ENCODE measurements at places on chromosomes 6 and 20.

- DNase-seq, result no peak
These were observed 667 bp downstream of the STX11 start for GRCh38 chr6:144150710-144151657.

DNA sequence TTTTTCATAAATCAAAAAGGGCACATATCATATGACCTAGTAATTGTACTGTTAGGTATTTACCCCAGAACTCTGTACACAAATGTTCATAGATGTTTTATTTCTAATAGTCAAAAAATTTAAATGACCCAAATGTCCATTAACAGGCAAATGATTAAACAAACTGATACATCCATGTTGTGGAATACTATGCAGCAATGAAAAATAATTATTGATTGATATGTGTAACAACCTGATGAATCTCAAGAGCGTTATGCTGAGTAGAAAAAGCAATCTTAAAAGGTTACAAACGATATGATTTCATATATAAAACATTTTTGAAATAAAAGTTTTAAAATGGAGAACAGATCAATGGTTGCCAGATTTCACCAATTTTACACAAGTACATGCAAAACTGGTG is 18.1 kb downstream of the HTR1B start:
- no peak for DNase-seq

DNA sequence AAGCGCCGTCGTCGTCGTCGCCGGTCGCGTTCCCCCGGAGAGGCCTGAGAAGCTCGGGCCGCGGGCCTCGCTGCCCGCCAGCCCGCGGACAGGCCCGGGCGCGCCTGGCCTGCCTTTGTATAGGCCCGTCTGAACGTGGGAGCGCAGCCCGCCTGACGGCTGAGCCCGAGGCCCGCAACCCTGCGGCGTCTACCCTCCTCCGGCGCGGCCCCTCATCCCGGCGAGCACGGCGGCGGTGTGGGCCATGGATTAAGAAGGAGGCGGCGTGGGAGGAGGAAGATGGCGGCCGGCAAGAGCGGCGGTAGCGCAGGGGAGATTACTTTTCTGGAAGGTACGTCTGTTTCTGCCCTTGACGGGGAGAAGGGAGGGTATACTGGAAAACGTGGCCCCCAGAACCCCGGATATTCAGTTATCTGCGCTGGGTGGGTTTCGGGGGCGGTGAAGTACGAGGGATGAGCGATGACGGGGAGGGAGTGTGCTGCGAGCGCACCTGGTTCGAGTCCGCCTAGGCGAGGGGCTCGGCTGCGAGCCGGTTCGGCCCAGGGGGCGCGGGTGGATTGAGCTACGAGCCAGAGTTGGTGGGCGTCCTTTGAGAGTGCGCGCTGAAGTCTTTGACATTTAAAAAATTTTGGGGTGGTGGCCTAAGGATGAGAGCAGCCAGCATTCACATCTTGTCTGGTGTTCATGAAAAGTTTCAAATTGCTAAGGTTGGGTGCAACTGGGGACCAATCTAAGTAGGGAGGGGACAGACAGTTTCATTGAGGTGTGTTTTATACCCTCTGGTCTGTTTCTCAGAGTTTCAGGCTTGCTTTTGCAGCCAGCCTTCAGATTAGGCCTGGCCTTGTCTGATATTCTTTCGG is 796 bp downstream of the SENP6 start:
- no peak for DNase-seq

GRCh38 chr6:89989742-89990141 is 95.5 kb downstream of the GJA10 start:
- no peak for DNase-seq

GRCh38 chr6:25942561-25943147 is 12.2 kb upstream of the SLC17A2 start:
- DNase-seq, result no peak

GRCh38 chr20:32986331-32986966 is 17.8 kb downstream of the SUN5 start:
- DNase-seq, result no peak

DNA sequence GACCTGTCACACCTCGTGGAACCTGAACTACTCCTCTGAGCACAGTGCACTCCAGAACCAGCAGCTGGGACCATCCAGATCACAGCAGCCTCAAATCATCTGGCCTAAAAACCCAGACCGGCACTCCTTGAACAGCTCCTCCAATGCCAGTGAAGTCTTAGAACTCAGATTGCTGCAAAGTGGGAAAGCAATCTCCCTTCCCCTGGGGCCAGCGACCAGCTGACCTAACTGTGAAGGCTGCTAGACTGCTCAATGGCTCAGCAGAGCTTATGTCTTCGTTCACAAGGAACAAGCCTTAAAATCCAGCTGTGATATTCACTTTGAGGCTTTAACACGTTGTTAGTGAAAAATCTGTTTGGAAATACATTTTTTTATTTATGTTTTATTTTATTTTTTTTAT is 243.2 kb downstream of the ANKRD60 start:
- no peak for DNase-seq

DNA sequence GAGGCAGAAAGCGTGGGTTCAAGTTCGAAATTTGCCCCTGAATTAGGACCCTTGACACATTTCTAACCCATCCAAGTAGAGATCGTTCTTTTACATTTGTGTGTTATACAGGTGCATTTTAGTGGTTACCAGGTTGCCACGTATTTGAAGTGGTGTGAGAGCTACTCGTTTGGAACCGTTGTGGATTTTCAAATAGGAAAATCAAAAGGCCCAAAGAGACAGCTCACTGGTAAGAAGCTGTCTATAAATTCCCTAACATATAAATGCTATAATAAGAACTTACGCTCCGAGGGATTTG is 1.6 kb upstream of the REV3L start:
- DNase-seq, result no peak

DNA sequence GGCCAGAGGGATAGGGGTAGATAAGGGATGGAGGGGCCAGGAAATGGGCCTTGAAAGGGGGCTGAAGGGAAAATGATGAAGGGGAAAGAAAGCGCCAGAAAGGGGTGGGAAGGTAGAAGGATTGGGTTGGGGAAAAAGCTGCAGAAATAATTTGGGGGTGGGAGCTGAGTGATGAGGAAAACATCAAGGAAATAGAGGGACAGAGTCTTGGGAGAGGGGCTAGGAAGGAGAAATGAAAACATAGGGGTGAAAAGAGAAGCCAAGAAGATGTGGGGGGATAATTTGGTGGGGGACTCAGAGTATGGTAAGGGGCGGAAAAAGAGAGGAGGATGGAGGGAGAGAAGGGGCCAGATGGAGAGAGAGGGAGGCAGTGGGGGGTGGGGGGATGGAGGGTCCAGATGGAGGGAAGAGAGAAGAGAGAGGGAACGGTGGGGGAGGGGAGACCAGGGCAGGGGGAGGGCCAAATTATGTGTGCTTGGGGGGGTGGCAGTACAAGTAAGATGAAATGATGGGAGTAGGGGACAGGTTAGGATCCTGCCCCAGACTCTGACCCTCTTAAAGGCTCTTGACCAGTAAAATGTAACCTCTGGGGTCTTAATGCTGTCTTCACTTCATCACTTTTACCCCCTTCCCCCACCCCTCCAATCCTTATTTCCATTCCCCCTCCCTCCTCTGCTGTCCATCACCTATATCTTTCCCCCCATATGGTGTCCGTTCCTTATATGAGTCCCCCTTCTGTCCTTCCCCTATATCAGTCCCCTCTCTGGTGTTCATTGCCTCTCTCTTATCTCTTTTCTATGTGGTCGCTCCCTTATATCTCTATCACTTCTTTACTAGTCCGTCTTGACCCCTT is 852 bp downstream of the SYNGAP1 start:
- no peak for DNase-seq

DNA sequence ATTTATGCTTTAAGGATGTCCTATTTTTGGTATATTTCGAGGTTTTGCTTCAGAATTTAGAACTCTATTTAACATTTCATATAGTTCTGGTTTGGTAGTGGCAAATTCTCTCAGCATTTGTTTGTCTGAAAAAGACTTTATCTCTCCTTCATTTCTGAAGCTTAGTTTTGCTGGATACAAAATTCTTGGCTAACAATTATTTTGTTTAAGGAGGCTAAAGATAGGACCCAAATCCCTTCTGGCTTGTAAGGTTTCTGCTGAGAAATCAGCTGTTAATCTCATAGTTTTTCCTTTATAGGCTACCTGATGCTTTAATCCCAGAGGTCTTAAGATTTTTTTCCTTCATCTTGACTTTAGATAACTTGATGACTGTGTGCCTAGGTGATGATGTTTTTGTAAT is 162.7 kb upstream of the B3GAT2 start:
- no peak for DNase-seq

DNA sequence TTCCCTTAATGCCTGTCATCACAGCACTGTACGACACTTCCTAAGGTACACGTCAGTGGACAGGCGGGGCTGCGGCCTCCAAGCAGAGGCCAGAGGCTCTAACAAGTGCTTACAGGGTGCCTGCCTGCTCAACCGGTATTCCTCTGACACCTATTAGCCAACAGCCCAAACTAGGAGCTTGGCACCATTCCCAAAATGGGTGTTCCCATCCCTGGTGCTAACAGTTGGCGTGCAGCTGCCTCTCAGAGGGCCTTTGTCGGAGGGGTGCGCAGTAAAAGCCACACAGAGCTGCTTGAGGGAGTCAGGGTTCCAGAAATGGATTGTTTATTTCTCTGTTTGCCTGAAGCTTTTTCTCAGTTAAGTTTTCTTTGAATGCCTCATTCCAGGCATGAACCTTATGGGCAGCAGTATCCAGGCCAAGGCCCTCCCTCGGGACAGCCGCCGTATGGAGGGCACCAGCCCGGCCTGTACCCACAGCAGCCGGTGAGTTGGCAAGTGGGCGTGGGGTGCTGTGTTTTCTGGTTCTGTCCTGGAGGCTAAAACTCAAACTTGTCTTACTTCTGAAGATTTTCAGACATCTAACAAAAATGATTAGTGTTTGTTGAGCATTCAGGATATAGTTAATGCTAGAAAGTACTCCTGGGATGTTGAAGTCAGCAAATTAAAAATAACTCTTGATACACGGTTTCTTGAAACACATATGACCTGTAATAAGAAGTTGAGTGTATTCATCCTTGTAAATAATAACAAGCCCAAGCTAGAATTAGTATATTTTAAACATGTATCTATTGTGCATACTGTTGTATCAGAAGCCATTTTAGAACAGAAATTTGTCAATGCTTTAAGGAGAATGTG is 124.7 kb downstream of the TMEM242 start:
- DNase-seq, result no peak

DNA sequence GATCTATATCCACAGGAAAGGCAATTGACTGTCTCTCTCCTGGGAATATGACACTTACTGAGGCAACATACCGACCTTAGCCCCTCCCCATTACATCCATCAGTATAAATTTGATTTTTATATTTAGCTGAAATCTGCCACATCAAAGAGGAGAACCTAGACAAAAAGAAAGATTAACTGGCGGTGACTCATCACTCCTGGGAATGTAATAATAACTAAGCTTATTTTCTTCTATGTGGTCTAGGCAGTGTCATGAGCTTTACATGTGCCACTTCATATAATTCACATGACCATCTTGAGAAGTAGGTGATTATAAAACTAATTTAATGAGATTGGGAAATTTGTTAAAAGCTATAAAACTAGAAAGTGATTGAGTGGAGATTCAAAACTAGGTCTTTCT is 520.0 kb upstream of the HS3ST5 start:
- DNase-seq, result no peak

- no peak for DNase-seq
These were observed 31.4 kb downstream of the RALGAPA2 start for GRCh38 chr20:20680991-20681508.

DNA sequence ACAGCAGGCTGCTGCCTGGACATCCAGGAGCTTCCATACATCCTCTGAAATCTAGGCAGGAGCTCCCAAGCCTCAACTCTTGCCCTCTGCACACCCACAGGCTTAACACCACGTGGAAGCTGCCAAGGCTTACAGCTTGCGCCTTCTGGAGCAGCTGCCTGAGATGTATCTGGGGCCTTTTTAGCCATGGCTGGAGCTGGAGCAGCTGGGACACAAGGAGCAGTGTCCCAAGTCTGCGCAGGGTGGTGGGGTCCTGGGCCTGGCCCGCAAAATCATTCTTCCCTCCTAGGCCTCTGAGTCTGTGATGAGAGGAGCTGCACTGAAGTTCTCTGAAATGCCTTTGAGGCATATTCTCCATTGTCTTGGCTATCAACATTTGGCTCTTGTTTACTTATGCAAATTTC is 255.0 kb downstream of the DLL1 start:
- no peak for DNase-seq

DNA sequence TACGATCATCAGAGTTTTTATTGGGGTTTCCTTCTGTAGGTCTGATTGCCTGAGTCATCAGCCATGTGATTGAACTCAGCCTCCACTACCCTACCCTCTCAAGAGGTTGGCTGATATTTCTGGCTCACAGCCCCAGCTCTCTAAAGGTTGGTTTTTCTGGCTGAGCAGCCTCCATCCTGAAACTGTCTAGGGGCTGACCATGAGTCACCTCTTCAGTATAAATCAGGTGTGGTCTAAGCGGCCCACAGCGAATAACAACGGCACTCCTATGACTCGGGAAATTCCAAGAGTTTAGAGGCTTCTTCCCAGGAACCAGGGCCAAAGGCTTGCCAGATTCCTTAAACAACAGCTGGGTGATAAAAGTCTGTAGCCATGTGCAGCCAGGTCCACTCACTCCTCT is 115.5 kb downstream of the SOD2 start:
- DNase-seq, result no peak

DNA sequence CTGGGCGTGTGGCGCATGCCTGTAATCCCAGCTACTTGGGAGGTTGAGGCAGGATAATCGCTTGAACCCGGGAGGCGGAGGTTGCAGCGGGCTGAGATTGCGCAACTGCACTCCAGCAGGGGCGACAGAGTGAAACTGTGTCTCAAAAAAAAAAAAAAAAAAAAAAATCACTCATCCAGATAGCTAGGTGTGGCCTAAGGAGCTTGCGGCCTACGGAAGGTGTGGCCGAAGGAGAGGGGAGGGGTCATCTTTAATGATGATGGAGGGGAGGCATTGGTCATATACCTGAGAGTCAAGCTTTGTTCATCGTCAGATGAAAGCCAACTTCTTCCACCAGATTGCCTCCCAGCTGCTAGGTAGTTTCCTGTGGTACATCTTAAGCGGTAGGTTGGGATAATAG is 801 bp upstream of the PPARD start:
- peak; percentile 81 for DNase-seq

DNA sequence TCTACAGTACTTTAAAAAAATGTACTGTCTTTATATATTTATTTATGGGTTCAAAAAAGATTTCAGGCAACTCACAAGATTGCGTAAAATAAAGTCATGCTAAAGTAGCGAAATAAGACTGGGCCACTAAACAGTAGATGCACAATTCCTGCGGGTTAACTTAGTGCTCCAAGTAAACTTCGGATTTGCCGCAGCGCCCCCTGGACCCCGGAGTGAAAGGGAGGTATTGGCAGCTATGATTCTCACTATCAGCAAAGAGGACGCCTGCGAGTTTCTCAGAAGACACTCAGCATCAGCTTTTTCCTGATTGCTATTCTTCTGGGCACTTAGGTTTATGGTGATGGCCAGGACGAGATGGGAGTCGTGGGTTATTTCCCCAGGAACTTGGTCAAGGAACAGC is 1.4 kb downstream of the OTOR start:
- no peak for DNase-seq

GRCh38 chr6:149754548-149754947 is 5.0 kb downstream of the PCMT1 start:
- DNase-seq, result no peak

- DNase-seq, result no peak
These were observed 211.5 kb downstream of the SOX4 start for GRCh38 chr6:21804941-21805610.

All from vagina (tissue), 2 donors.